GM23248 (cell line): ENCODE measurements at places on chromosomes 1 and 21.
A peak's percentile ranks its signal among the peaks of the same experiment; 100 is the strongest.

DNA sequence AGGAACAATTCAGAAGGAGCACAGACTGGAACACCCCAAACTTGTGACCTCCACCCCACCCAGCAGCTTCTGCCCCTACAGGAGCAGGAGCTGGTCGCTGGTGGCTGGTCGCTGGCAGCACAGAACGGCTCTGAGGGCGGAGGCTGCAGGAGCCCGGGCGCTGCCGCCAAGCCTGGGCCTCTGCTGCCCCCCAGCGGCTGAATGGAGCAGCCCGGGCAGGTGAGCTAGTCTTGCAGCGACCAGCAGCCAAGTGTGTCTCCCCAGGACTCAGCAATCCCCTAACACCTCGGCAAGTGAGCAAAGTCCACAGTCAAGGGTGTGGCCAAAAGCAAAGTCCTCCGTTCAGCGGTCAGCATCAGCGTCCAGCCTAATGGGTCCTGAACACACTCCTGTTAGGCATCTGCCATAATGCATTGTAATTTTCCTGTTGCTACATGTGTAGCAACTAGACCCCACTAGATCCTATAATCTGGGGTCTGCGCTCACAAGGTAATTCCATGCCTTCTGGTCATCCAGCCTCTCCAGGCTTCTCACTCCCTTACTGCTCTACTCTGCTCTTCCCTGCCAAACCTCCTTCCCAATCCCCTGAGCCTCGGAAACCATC is 12.1 kb upstream of the GJB5 start:
- DNase-seq, result peak; percentile 81

DNA sequence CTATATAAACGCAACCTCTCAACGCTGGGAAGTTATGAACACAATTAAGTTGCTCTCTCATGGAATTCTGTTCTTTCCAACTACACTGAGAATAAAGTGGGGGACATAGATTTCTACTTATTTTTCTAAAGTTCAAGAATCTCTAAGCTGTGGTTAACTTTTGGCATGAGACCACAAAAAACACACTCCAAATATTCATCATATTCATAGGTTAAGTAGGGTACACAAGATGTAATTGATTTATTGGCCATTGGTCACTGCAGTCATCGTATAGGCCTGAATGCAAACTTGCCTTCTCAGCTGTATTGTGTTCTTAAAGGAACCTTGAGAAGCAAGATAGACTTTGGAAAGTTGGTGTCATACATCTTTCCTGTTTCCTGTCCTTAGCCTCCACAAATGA is 40.3 kb downstream of the PRRX1 start:
- no peak for DNase-seq

DNA sequence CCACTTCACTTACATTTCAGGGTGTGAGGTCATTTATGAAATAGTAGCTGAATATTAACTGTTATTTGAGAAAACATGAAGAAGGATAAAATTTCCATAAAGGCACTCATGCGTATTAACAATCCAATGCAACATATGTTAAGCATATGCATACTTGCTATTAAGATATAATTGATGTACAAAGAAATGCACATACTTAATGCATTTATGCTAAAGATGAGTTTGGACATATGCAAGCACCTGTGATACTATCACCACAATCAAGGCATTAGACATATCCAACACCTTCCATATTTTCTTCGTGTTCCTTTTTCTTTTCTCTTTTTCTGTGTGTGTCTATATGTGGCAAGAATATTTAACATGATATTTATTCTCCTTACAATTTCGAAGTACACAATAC is 464.8 kb upstream of the BRINP3 start:
- DNase-seq, result no peak

- peak; percentile 100 for DNase-seq
Observed at GRCh38 chr1:204438628-204439027, 27.0 kb upstream of the PPP1R15B start.

DNA sequence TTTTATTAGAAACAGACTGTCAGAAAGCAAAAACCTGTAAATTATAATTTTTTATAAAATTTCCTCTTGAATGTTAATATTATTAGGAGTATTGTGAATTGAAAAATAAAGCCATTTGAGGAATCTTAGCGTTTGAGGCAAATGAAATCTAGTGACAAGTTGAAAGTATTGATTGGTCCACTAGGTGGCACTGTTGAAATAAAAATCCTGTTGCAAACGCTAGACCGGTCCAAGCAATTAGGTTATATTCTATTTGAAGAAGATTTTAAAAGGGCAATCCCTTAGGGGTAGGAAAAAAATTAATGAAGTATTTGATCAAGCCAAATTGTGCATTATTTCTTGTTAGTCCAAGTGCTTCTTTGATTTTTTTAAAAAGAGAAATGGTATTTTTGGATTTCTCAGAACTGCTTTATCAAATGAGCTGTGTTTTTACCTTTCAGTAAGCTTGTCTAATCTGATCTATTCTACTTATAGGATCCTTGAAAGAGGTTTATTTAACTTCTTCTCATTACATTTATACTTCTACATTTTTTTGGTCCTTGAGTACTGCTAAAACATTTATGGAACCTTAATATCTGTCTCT is 57.7 kb downstream of the ATG4C start:
- peak; percentile 68 for DNase-seq

DNA sequence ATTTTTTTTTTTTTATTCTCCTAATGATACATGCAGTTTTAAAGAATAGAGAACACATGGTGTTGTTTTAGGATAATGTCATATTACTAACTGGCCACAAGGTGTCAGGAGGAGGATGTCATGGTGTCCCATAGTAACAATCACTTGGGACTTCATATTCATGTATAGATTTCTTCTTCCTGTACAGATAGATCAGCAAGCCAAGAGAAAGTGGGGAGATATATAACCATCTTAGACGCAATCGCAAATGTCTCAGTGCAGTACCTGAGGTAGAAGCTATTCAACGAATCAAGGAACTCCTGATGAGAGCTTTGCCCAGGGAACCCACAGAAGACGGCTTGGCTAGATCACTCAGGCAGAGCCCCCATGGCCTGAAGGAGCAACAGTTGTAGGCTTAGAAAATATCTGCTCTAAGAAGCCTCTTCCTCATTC is 12.3 kb downstream of the OR2T11 start:
- peak; percentile 63 for DNase-seq

DNA sequence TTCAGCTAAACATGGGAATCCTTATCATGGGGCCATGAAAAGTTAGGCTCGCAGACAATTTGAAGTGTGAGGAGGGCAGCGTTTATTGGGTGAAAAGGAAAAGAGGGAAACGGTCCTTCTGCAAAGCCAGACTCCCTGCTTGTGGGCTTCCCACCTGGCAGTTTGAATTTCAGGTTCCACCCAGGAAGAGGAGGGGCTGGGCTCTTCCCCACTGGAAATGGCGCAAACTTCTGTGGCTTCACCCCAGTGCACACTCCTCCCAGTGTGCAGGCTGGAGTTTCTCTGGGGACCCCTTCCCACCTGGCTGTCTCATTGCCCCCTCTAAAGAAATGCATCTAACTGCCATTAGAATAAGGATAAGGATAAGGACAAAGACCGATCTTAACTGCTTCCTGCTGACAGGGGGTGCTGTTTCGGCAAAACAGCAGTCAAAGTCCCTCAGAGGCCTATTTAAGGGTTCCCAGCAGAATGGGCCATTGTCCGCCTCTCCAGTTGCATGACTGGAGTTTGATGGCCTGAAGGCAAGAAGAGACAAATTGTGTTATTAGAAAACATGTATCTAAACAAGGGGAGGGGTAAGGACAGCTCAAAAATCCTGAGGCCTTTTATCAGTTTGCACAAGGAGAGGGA is 20.4 kb downstream of the AIM2 start:
- no peak for DNase-seq

DNA sequence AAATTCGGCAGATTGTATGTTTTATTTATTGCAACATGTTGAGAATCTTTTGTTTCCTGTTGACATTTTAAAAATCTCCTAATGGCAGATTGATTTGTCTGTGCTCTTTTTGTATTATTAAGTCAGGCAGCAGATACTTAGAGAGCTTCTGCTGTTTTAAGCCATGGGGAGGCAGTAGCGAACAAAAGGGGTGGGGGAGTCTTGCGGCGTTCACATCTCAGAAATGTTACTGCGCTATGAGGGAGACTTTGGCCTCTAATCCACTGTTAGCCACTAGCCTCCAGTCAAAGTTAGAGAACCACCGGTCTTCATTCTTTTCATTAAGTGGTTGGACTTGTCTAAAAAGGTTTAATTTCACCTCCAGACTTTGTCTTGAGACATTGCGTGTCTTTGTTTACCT is 93.6 kb downstream of the DYRK1A start:
- DNase-seq, result no peak

DNA sequence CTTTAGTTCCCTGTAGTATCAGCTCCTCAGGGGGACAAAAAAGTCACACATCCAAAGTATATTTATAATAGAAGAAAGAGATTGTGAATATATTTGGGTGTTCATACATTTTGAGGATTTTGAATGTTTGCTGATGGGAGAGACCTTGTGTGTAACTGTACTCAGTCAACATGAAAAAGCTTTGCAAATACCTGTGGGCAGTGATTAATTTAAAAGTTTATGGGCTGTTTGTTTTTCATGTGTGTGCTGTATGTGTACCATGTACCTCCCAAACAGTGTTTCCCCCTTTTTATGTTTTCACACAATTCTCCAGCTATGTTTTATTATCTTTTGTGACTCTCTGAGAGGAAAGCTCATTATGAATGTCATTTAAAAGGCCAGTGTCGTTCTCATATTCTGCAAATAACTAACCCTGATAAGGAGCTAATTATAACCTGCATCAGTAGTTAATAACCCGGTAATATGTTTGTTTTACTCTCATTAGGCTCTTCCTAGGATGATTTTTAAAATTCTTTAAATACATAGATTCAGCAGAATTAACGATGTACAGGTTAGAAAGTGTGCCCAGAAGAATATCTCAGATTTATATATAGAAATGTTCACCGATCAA is 271.5 kb downstream of the NFIA start:
- no peak for DNase-seq

GRCh38 chr1:111399792-111400610 is 27.5 kb downstream of the OVGP1 start:
- DNase-seq, result peak; percentile 68

DNA sequence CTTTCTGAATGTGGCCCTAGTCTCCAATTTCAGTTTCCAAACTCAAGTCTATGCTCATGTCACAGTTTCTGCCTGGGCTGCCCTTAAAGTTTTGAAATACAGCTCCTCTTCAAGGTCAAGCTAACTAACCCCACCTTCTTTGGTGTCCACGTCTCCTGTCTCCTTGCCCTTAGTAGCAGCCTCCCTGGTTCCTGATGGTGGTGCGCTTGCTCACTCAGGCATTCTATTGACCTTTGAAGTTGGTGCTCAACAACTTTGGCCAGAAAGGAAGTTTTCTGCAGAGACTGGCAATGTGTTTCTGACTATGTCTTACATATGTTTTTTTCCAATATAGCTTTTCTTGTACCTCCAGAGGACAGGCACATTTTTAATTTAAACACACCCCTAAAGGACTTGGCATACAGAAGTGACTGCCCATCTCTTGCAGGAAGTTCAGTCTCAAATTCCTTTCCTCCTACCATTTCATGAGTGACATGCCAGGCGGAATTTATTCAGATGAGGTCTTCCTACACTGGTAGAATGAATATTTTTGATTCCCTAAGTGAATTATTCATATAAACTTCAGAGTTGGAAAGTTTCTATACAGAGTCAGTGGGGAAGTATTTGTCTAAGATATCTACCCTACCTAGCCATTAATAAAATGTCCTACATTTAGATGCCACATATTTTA is 364.3 kb upstream of the USP24 start:
- no peak for DNase-seq

- DNase-seq, result no peak
Observed at GRCh38 chr1:184214128-184214527, 162.6 kb downstream of the TSEN15 start.

- no peak for DNase-seq
Observed at GRCh38 chr1:169193191-169193850, 86.8 kb downstream of the ATP1B1 start.

GRCh38 chr1:202807451-202807925 is 733 bp downstream of the KDM5B start:
- DNase-seq, result peak; percentile 81

- DNase-seq, result peak; percentile 64
Observed at GRCh38 chr1:91827087-91827458, 58.9 kb downstream of the TGFBR3 start.

DNA sequence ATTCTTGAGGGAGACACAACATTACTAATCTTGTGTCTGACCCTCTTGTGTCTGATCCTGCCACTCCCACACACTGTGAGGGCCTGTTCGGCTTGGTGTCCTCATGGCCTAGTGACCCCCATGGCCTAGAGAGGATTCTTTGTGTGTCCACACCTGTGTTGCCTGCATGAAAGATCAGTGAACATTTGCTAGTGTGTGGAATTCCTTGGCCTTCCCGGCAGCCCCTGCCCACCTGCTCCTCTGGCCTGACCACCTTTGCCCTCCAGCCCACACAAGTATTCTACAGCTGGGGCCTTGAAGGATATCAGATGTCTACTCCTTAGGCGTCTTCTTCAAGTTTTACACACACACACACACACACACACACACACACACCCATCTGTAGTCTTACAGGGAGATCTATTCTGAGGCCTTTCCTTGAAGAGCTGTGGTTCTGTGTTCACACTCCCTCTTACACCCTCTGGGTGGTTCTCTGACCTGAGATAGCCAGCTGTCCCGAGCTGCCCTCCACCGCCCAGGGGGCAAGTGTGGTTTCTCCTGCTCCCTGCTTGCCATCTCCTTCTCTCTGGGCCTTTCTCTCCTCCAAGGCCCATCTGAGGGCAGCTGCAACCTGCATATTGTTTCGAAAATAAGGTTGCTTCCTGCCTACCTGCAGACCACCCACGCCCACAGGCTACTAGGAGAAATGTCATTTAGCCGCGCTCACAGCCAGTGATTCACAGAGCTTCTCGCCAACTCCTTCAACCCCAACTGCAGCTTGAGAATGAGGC is 45.4 kb downstream of the CD247 start:
- no peak for DNase-seq

- DNase-seq, result no peak
Observed at GRCh38 chr1:226314055-226314454, 5.1 kb upstream of the LIN9 start.

DNA sequence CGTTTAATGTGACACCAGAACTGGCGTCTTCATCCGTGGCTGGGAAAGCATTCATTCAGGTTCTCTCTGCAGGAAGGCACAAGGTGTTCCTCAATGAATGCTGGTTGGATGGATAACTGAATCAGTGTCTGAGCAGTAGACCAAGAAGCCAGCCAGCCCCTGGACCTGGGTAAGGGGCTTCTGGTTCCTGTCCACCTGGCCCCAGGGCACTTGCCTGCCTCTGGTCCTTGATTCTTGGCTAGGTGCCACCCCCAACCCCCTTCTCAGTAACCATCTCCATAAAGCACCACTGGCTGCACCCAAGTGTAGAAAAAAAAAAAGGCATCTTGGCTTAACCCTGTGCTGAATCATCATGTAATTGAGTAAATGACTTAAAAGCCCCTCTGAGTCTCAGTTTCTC is 59.1 kb downstream of the KCND3 start:
- no peak for DNase-seq

GRCh38 chr21:36183144-36183795 is 26.6 kb downstream of the DOP1B start:
- DNase-seq, result peak; percentile 5
